Umbilical cord (tissue), 2 donors: ENCODE measurements at places on chromosomes 5 and 9.

GRCh38 chr9:113631871-113632665, 168.5 kb downstream of the RGS3 start:
- DNase-seq: no peak

DNA sequence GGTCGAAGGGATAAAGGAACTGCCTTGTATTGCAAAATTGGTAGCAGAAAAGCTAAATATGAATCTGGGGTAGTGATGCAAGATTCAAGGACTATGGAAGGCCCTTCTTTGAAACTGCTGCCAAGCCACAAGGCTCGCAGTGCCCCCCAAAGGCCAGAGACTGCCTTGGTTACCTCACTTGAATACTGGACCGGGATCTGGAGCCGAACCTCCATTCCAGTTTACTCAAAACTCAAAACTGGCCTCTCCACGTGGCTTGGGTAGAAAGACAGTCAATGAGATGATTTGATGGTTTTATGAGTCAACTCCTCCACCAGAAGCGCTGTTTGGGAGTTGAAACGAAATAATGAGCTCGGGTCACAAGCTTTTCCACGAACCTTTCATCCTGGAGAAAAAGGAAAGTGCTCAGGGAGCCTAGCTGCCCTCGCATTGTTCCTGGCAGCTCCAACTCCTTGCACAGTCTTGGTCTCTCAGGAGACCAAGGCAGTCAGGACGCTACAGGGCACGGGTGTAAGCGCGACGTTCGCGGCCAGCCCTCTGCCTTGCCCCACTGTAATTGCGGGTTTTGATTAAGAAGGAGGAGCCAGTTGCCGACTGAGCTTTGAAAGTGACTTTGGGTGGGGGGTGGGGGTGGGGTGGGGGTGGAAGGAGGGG, 2.8 kb downstream of the ST8SIA4 start:
- DNase-seq: peak; percentile 31

GRCh38 chr5:23385036-23385435, 122.4 kb upstream of the PRDM9 start:
- no peak for DNase-seq

- peak; percentile 71 for DNase-seq
Measured at GRCh38 chr5:123700624-123701287, 188.8 kb downstream of the CSNK1G3 start.

GRCh38 chr5:45774528-45774927, 78.3 kb upstream of the HCN1 start:
- DNase-seq: no peak

DNA sequence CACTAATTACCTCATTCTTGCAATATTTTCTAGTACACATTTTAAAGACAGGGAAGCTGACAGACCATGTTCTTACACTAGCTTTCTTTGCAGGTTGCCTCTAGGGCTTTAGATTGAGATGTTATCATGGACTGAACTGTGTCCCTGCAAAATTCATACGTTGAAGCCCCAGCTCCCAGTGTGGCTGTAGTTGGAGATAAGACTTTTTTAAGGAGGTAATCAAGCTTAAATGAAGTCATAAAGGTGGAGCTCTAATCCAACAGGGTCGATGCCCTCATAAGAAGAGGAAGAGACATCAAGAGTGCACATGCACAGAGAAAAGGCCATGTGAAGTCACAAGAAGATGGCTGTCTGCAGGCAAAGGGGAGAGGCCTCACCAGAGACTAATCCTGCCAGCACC, 471.2 kb upstream of the ACTBL2 start:
- DNase-seq: peak; percentile 69

GRCh38 chr9:21708856-21709255, 93.6 kb upstream of the MTAP start:
- DNase-seq: no peak

GRCh38 chr9:110919050-110919435, 119.2 kb downstream of the LPAR1 start:
- DNase-seq: no peak

- DNase-seq: no peak
Measured at GRCh38 chr5:88248743-88249540, 19.7 kb downstream of the TMEM161B start.

DNA sequence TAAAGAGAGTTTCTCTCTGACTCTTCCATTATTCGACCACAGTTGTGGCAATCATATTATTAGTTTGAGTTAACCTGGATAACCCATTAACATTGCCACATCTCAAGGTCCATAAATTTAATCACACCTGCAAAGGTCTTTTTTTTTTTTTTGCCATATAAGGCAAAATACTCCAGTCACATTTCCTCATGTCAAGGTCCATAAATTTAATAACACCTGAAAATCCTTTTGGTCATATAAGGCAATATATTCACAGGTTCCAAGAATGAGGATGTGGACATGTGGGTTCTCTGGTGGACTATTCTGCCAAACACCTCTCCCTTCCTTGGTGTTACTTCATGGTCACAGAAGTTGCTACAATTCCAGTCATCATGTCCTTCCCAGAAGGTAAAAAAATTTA, 213.5 kb upstream of the COX7C start:
- DNase-seq: no peak

GRCh38 chr5:83026516-83026915, 50.7 kb downstream of the TMEM167A start:
- peak; percentile 37 for DNase-seq

DNA sequence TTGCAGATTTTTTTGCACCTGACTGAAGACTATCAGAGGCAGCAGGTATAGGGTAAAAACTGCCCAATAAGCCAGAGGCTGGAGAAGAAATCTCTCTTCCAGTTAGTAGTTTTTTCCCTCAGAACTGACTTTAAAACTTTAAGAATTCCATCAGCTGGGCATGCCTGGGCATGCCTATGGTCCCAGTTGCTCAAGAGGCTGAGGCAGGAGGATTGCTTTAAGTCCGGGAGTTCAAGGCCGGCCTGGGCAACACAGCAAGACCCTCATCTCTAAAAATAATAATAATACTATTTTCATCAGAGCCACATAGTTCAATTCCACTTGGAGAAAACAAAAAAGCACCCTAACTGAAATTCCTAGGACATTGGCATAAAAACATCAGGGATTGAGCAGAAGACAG, 30.3 kb downstream of the SUSD1 start:
- no peak for DNase-seq

- DNase-seq: no peak
Measured at GRCh38 chr9:71120501-71121247, 747 bp downstream of the TRPM3 start.

- DNase-seq: peak; percentile 45
Measured at GRCh38 chr5:59193616-59194319, 610.9 kb downstream of the RAB3C start.

- no peak for DNase-seq
Measured at GRCh38 chr5:145867806-145868205, 5.0 kb downstream of the GRXCR2 start.

DNA sequence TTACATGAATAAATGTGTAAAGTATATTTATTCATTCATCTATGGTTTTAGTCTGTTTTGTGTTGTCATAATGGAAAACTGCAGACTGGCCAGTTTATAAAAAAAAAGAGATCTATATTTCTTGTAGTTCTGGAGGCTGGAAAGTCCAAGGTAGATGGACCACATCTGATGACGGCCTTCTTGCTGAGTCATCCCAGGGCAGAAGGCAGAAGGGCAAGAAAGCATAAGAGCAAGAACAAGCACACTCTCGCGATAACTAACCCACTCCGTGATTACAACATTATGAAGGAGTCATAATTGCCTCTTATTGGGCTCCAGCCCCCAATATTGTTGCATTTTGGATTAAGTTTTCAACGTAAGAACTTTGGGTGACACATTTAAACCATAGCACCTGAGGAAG, 180.4 kb upstream of the DAB2 start:
- no peak for DNase-seq

DNA sequence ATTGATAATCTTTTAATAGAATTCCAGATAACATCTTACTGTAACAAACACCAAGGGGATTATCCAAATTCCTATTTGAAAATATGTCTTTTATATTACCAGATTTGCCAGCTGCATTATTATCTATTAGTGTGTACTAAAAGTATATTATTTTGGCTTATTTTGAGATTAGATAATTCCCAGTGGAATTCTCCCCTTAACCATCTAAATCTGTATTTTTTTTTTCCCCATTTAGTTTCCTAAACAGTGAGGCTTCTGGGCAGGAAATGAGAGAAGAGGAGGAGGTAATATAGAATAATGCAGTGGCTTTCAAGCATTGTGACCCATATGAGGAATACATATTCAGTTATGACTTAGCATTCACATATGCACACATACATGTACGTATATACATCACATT, 53.5 kb upstream of the ABL1 start:
- peak; percentile 66 for DNase-seq

- no peak for DNase-seq
Measured at GRCh38 chr5:162503796-162504195, 436.2 kb downstream of the GABRG2 start.

- peak; percentile 40 for DNase-seq
Measured at GRCh38 chr5:168528521-168529373, at the start of gene FBLL1. Gene FBLL1 (plus strand): TSS chr5:168529305. CDS start chr5:168529505, 200 bp downstream.

- DNase-seq: no peak
Measured at GRCh38 chr9:135592625-135593024, 31.1 kb downstream of the PAEP start.

GRCh38 chr5:172529896-172530295, 75.6 kb upstream of the SH3PXD2B start:
- no peak for DNase-seq

DNA sequence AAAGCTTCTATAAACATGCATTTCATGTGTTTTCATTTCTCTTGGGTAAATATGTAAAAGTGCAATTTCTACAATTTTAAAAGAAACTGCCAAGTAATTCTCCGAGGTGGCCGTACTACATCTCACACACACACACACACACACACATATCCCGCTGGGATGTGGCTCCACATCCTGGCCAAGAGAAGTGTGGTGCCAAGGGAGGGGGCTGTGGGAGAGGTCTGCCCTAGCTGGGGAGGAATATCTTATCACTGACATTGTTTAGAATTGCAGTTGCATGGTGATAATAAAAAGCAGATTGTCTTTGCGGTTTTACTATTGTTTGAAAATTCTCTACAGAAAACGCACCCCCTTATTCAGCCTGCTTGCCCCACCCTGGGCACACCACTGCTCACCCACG, 558.4 kb downstream of the BNC2 start:
- DNase-seq: no peak

DNA sequence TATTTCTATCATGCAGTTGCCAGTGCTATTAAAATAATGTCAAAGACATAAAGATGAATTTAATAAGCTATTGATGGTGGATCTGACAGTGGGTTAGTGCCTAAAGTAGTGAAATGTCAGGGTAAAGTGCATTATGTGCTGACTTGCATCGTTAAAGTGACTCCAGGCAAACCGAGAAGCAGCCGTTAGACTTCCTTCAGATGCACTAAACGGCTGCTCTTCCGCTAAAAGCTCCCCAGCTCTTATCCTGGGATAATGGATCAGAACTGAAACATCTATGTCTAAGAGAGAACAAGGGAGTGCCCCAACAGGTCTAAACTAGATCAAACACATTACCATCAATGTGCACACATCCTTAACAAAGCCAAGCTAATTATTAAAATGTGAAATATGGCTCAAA, 468.2 kb downstream of the NTRK2 start:
- DNase-seq: no peak

GRCh38 chr9:26219961-26220360, 541.7 kb upstream of the TUSC1 start:
- DNase-seq: no peak

DNA sequence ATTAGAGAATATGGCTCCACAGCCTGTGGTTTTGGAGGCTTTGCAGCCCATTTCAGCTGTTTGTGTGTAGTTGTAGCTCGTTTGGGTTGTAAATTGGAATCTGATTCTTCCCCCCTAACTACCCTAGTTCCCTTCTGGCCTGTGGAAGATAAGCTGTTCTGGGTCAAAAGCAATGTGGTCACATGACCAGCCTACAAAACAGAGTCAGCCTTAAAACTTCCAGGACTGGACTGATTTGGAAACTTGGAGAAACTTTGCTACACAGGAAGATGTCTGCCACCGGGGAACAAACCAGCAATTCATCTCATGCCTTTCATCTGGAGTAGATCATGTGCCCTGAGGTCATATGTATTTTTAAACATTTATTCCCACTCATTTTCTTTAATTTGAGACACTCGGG, 83.8 kb downstream of the DAPK1 start:
- peak; percentile 77 for DNase-seq

- no peak for DNase-seq
Measured at GRCh38 chr9:126503333-126504085, 110.2 kb upstream of the LMX1B start.

- peak; percentile 7 for DNase-seq
Measured at GRCh38 chr5:4674166-4674565, 466.0 kb upstream of the ADAMTS16 start.

DNA sequence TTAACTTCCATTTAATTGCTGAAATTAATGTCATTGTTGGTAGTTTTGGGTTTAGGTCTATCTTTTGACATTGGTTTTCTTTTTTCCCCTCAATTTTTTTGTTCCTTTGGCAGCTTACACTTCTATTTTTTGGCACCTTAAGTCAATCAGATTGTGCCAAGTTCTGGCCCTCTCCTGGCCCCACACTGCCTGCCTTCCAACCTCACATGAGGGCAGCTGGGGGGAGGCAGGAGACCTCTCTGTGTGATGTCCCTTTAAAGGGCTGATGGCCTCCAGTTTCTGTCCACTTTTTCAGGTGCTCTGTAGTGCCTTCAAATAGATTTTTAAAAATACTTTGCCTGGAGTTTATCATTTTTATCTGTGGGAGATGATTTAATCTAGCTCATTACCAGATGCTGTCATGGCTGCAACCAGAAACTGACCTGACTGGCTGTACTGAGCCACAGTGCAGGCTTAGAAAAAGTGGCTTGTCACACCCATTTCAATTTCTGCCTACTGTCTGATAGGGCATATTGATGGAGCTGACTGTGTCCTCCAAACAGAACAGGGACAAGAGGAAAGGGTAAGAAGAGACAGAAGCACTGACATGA, 196.6 kb downstream of the FANCC start:
- no peak for DNase-seq

DNA sequence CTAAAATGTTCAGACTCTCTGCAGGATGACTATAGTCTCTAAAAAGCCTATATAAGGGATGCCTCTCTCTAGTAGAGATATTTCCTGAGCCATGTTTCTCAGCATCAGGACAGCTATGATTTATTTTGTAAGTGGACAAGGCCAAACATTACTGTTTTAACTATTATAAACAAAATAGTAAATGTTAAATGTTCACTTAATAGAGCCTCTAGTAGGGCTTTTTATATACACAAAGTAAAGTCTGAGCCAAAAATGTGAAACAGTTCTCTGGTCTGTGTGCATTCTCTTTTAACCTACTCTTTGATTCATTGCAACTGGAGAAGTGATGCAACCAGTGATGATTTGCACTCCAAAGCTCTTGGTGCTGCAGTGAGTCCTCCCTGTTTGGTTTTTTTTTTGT, 220.5 kb downstream of the GDNF start:
- peak; percentile 45 for DNase-seq

GRCh38 chr9:123912167-123912897, 17.6 kb downstream of the DENND1A start:
- no peak for DNase-seq
